ENCODE measurements at places on chromosomes 4 and X. TPM values are rescaled to one million over a fixed set of nuclear protein-coding genes. Genes with fewer than 3 reads are reported as not detected.
A peak's percentile ranks its signal among the peaks of the same experiment; 100 is the strongest.

Gene CNKSR2
- 1.8 TPM for total RNA-seq

Gene ADH7
- not detected for total RNA-seq

Gene CRMP1
- total RNA-seq, result not detected

Gene CT45A1
- total RNA-seq, result not detected

Gene TDO2
- not detected for total RNA-seq

Gene KLF8
- 11.2 TPM for total RNA-seq

Gene PLK4
- total RNA-seq, result 7.3 TPM

Gene FOXP3
- total RNA-seq, result 0.20 TPM

Gene TNMD
- total RNA-seq, result not detected

Gene MAGEA10
- not detected for total RNA-seq

DNA sequence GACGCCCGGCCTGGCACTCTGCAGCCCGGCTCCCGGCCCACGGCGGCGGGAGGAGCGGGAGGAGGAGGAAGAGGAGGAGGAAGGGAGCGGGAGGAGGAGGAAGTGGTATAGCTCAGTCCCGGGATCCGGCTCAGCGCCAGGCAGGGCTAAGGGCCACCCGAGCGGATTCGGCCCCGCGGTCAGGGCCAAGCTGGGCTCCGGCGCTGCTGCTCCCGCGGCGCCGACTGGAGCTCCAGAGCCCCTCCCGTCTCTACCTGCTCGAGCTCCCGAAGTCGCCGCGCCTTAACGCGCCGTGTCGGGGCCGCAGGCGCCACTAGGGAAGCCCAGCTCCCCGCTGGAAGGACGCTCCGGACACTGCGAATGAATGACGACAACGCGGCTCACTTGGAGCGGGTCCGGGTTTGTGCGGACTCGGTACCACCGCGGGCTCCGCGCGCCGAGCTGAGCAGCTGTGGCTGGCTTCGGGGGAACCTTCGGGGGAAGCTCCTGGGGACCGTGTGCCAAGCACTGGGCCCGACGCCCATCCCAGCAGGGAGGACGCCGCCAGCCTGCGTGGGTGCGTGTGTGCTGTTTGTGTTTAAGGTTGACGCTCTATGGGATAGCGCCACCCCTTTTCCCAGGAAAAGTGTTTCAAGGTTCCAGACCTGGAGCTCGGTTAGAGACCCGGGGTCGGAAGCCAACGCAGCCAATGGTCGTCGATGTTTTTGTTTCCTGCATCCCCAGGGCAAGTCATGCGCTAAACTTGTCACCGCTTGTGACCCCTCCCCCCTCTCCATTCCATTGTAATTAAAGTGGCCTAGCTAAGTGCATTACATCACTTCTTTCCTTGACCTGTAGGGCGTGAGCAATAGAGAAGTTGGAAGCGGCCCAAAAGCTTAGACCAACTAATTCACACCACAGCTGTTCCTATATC, at the start of gene TBC1D9:
Gene TBC1D9, minus strand, starts transcription at position 67 of the 913 bp plus-strand sequence. CDS start 340 bp downstream, outside the sequence.
- peak; percentile 11 for DNase-seq

- DNase-seq, result no peak
These were observed 36.7 kb downstream of the ARX start for GRCh38 chrX:24979081-24979480.

- no peak for DNase-seq
These were observed 129.8 kb downstream of the PPP3CA start for GRCh38 chr4:101217353-101218031.

DNA sequence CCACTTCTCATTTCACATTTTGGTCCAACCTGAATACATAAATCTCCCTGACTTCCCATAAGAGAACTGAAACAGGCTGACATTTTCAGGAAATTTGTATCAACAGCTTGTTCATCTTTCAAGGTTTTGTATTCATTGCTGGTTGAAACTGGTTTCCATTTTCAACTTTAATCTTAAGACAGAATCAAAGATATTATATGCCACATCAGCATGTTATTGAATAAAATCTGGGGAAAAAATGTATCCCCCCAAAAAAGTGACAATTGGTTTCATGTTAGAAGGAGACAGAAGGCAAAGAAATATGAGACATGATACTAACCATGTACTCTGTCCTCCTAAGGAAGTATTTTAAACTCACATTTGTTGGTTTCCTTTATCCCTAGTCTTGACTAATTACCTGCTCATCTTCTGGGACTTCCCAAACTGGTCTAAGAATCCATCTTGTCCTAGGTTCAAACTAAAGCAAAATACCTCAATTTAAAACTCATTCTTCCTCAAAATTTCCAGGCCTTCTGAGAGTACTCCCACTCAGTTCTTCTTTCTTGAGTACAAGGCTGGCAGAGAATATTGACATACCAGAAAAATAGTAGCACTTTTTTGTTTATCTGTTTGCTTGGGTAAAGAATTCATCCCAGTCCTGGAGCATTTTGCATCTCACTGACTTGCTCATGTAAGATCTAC, 3.1 kb upstream of the ANTXR2 start:
- no peak for DNase-seq

DNA sequence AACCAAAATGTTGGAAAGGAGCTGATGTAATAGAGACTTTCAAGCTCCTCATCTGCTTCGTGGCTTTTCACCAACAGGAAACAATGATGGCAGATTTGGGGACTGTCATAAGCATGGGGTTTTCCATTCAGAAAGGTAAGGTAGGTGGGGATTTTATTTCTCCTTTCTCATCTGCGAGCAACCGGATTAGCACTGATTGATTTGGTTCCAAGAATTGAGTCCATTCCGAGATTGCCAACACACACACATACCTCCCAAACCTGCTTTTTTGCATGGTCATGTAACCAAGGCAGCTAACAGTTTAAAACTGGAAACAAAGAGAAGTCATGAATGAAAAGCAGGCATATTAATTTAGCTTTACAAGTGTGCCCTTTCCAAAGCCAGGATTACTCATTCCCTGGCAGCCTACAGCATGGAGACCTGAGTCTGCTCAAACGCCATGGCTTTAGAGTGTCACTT, 63.0 kb upstream of the LNX1 start:
- DNase-seq, result no peak

DNA sequence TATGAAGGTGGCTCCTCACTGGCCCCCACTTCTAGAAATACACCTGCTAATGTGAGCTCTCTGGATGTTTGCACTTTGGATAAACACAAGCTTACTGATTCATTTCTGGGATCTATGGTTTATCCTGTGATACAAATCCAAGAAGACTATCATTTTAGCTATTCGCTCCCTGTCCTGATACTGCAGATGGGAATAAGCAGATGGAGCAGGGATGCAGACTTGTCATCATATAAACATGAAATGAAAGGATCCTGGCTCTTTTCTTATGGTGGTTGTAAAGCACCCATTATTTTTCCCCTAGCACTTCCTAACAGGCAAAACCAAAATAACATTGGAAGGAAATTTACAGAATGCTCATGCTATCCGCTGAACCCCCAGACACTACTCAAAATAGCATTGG, 162.9 kb upstream of the NOCT start:
- no peak for DNase-seq

DNA sequence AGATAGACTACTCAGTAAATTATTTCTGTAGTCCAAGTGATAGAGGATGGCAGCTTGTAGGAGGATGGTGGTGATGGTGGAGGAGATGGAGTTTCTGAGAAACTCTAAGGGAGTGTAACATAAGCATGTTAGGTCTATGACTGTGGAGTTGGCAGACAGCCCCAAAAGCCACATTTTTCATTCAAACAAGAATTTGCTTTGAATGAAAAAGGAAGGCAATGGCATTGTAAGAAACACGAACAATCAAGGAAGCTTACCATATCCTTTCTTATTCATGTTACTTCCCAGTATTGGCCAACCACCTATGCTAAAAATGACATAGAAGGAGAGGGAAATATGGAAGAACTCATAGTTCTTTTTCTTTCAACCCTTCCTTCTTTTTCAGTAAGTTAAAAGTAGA, 18.7 kb upstream of the SEC24B start:
- no peak for DNase-seq

DNA sequence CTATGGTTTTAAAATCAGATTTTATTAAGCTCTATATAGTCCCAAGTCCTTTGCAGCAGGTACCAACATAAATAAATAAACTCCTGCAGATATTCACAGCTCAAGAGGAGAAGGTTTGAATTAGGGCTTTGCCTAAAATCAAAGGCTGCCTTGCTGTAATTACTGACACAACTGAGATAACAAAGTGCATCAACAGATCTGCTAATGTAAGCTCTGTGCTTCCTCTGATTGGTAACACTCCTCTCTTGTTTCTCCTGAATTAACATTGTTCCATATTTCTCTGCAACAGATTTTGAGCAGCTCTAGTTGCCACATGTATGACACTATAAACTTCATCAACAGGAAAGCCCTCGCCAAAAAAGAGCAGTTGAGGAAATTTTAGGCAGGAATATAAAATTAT, 193.6 kb downstream of the SLC39A8 start:
- DNase-seq, result no peak

GRCh38 chr4:147590249-147590920, 26.8 kb upstream of the TMEM184C start:
- no peak for DNase-seq

GRCh38 chrX:17531500-17531899, 156.5 kb downstream of the NHS start:
- DNase-seq, result no peak

- DNase-seq, result peak; percentile 6
These were observed 26.7 kb upstream of the GUCY1A1 start for GRCh38 chr4:155639704-155640523.

DNA sequence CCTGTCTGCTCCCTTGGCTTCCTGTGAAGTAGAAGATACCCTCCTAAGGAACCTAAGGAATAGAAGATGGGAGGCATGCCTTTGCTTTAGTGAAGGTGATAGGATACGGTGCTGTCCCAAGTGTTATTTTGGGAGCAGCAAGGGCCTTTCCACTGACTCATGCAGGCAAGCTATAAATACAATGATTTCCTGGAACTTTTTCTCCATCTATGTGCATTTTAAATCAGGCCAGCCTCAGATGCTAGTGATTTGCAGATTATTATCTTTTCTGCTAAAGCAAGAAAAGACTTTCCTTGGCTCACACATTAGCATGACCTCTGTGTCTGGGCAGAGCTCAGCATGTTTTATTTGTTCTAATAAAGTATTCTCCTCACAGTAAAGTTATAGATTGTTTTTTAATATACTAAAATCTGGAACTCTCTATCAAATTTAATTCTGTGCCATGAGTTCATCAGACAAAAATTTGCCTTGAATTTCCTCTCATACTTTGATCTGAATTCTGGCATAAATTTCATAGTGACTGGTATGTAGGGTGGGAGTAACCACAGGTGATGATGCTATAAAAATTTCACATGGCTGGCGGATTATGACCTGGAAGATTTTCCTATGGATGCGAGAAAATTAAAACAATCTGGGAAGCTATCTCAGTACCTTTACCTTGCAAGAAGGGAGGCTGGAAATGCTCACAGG, 131.7 kb downstream of the REPS2 start:
- DNase-seq, result no peak

GRCh38 chr4:19486400-19486799, 765.3 kb upstream of the SLIT2 start:
- no peak for DNase-seq

GRCh38 chrX:2446815-2447214, 54.0 kb downstream of the DHRSX start:
- DNase-seq, result no peak

DNA sequence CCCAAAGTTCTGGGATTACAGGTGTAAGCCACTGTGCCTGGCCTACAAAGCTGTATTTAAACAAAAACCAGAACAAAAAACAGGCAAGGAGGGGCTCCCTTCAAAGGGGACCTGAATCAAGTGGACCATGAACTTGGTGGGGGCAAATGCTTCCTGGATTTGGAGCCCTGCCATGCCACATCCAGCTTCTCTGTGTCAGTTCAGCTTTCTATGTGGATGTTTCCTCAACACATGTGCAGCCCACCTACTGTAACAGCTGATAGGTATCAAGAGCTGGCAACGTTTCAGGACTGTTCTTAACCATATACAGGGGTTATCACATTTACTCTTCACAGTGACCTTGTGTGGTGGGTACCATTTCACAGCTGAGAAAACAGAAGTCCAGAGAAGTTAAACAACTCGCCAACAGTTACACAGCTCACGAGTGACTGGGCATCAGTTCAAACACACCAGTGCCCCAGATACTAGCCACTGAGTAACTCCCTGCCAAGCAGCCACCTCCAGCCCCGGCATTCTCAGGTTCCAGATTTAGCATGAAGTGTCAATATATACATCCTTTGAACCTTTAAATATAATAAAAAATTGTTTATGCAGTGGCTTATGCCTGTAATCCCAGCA, 7.5 kb downstream of the GPR143 start:
- DNase-seq, result no peak

GRCh38 chr4:58214376-58214775, 1104.2 kb upstream of the IGFBP7 start:
- no peak for DNase-seq

DNA sequence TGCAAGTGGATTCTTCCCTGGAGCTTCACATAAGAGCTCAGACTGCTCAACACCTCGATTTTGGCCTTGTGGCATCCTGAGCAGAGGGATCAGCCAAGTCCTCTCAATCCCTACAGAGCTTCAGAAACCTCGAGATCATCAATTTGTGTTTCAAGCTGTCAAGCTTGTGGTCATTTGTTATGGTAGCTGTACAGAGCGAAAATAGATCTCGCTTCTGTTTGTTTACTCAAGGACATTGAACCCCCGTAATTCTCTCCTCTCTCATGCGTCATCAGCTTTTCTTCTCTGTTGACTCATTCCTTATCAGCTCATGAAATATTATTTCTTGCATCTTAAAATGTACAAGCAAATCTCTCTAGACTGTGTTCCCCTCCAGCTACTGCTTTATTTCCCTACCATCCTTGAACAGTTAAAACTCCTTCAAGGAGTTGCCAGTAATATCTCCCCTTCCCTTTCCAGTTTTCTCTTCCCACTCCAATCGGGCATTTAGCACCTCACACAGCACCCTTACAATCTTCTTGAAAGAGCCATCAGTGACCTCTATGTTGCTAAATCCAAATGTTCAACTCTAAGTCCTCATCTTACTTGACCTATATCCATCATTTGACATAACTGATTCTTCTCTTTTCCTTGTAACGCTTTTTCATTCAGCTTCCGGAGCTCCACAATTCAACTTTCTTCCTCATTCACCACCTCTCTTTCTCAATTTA, 106.2 kb upstream of the FAT1 start:
- no peak for DNase-seq

- DNase-seq, result no peak
These were observed 58.2 kb downstream of the CWH43 start for GRCh38 chr4:49044270-49044669.

GRCh38 chr4:108292229-108292628, 123.5 kb upstream of the LEF1 start:
- no peak for DNase-seq

DNA sequence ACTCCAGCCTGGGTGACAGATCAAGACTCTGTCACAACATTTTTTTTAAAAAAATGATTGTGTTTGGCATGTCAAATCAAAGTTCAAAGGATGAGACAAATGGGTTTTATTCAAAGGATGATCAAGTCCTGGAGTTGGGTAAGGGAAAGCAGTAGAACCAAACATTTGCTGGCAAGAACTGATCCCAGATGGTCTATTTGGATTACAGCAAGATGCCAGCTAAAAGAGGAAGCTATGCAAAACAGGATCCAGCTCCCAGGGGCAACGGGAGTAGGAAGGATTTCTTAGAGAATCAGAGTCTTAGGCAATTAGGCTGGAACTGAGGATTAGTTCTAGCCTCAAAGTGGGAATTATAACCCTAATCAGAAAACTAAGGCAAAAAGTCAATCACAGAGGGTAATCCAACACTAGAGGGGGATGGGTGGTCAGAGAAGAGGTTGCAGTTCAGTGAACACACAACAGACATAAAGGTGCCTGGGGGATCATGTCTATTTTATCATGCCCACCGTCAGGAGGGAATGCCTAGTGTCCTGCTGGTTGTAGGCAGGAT, 133.0 kb upstream of the PLS3 start:
- no peak for DNase-seq
